Subcutaneous adipose tissue (tissue), 4 donors: ENCODE measurements at places on chromosomes 7 and 10. TPM values are rescaled to one million over a fixed set of nuclear protein-coding genes. Genes with fewer than 3 reads are reported as not detected.

The HMX2 gene
- total RNA-seq = not detected

The OR2A5 gene
- total RNA-seq = not detected

The AKR1C4 gene
- not detected for total RNA-seq

The OR2A1 gene
- total RNA-seq = 0.65 TPM

The HOXA3 gene
- 3.5 TPM for total RNA-seq

The GPNMB gene
- total RNA-seq = 312 TPM
